ENCODE measurements at places on chromosomes 6 and 20. TPM values are rescaled to one million over a fixed set of nuclear protein-coding genes. Genes with fewer than 3 reads are reported as not detected.

- no peak for DNase-seq
These were observed 76.3 kb upstream of the PHACTR2 start for GRCh38 chr6:143601504-143601903.

DNA sequence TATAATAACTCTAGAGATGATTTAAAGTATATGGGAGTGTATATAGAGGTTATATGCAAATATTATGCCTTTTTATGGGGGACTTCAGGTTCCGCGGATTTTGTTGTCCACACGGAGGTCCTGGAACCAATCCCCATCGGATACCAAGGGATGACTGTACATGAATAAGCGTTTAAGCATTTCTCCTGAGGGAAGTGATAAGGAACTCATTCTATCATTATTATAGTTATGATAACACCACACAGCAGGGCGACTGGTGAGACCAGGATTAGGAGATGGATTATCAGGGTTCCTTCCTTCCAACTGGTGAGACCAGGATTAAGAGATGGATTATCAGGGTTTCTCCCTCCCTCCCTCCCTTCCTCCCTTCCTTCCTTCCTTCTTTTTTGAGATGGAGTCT, 6.6 kb downstream of the ECI2 start:
- no peak for DNase-seq

DNA sequence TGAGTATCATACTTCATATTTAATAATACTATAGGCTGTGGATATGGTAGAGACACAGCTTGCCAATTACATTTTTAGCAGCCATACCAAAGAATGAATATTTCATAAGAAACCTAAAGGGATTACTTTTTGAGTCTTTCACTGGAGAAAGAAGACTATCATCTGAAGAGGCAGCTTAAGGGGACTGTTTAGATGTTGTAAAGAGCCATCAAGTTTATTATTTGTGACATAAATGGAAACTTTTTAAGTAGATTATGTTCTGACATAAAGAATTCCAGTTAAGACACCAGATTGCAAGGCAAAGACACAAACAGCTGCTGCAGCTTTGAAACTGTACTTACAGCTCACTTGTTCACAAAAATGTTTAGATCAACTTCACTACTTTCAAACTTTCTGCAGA, 429.4 kb downstream of the TFAP2A start:
- DNase-seq, result no peak

- DNase-seq, result no peak
These were observed 83.7 kb upstream of the TMEM30A start for GRCh38 chr6:75368151-75368779.

The ANKRD66 gene
- not detected for total RNA-seq
